NCI-H446 (cell line): ENCODE measurements at places on chromosomes 1 and 21.

DNA sequence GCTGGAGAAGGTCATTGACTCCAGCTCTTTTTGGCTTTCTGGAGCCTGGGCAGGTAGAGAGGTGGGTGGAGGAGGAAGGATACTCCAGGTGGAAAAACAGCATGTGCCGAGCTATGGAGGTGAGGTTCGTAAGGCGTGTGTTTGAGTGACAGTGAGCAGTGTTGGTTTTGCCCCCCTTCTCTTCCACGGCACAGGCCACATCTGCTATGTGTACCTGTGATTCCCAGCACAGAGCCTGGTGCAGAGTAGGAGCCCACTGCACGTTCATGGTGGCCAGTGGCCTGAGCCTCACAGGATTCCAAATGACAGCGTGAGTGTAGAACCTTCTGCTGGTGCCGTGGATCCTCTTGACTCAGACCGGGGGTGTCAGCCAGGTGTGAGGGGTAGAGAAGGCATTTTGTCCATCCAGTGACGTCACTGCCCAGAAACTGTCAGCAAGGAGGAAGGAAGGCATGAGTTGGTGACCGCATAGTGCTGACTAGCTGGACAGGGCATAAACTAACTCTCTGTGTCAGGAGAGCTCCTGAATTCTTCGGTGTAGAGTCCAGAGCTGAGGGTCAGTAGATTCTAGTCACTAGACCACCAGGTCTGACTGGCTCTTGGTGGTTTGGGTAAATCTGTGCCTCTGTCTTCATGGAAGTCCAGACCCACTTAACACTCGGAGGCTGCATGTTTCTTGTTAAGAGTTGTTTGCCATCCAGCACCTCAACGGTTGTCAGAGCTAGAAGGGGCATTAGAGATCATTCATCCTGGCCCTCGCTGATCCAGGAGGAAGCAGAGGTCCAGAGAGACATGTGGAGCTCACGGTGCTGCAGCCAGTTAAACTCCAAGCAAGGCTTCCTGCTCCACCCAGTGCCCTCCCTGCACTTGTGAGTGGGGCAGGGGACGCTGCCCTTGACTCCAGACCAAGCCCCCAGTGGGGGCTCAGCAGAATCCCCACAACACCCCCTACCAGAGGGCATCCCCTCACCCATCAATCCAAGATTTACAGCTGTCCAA is 3.8 kb downstream of the QSOX1 start:
- DNase-seq: no peak

DNA sequence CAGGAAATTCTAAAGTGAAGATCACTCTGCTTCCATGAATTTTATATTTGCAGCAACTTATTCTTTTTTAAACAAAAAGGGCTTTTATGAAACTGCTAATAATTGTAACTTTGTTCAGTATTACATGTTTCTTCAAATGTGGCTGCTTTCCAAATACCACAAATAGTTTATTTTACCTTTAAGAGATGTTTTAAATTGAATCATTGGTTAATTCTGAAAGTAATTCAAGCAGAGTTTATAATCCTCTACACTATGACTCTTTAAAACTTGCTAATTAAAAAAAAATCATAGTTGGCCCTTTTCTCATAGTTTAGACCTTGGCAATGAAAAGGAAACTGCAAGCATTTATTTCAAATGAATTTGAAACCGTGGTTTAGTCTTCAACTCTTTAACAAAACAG is 59.6 kb downstream of the SDCCAG8 start:
- DNase-seq: no peak

- no peak for DNase-seq
Observed at GRCh38 chr1:36534711-36535412, 52.1 kb upstream of the CSF3R start.

- no peak for DNase-seq
Observed at GRCh38 chr1:198157847-198158725, 1.3 kb downstream of the NEK7 start.

DNA sequence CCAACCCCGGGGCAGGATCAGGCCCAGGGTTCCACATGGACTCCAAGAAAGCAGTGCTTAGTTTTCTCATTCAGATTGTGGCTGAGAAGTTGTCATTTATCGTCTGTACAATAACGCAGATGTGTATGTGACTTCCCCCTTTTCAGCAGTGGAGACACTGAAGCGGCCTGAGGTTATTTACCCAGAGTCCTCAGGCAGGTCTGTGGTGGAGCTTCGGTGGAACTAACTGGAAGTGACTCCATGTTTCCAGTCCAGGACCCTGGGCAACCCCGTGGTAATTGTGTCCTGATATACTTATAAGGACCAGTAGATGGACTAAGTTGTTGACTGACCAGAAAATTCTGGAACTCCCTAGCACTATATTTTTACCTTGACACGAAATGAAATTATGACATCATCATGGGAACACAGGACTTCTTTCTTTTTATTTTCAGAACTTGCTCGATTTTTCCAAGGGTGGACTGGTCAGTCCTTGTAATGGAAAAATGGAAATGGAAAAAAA is 1.0 kb upstream of the IER5 start:
- no peak for DNase-seq
